ENCODE measurements at places on chromosomes 6 and 20.

GRCh38 chr20:8213831-8214587 lies 81.9 kb downstream of the PLCB1 start:
- no peak for DNase-seq

- no peak for DNase-seq
Observed at GRCh38 chr6:113587078-113587699, 270.0 kb upstream of the MARCKS start.

DNA sequence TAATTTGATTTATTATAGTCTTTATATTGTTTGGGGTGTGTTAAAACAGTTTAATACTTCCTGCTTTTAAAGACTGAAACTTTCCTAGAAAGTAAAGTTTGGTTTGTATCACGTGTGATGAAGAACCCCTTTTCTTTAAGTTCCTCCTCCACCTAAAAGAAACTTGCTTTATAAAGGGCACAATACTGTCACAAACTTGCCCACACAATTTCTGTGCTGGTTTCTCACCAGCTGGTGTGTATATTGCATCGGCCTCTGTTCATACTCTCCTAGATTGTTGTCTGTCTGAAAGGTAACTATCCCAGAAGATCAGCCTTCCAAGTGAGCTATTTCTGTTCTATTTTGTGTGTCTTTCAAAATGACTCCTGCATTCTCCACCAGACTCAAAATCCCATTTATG lies 46.9 kb downstream of the ANKRD6 start:
- DNase-seq: no peak

- DNase-seq: no peak
Observed at GRCh38 chr6:138492871-138493270, 6.4 kb downstream of the NHSL1 start.

- peak; percentile 53 for DNase-seq
Observed at GRCh38 chr6:113854531-113855499, 2.3 kb upstream of the MARCKS start.

- no peak for DNase-seq
Observed at GRCh38 chr20:18853946-18854646, 40.5 kb downstream of the SCP2D1 start.

DNA sequence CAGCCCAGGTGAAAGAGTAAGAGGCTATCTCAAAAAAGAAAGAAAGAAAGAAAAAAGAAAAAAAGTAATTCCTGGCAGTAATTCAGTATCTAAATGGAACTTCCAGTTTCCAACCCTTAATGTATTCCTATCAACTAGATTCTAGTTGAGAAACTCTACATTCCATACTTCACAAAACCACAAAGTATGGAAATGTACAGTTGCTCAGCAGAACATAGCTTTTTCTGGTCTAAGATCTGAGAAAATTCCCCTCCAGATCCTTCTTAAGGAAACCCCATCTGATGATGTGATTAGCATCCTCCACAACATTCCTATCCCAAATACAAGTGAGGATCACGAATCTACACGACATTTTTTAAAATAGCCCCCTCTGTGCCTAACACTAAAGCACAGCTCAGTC lies 3.6 kb downstream of the ARMH2 start:
- DNase-seq: no peak

DNA sequence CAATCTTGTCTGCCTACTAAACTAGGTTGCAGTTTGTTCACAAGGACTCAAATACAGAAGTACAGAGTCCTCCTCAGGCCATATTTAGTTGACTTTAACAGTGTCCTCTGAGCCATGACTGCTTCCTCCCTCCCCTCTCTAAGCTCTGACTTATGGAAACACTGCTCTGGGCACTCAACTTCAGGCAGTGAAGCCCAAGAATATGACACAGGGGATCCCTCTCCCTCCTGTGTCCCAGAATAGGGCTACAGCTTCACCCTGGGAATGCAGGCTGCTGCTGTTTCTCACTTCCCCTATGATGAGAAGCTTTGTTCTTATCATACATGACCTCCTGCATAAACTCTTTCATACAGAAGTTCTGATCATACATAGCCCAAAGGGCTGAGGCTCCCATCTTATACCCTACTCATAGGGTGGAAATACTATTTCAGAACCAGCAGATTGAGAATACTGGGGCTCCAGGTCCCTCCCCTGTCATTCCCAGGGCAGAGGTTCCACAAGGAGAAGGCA lies 97.3 kb upstream of the UST start:
- no peak for DNase-seq

DNA sequence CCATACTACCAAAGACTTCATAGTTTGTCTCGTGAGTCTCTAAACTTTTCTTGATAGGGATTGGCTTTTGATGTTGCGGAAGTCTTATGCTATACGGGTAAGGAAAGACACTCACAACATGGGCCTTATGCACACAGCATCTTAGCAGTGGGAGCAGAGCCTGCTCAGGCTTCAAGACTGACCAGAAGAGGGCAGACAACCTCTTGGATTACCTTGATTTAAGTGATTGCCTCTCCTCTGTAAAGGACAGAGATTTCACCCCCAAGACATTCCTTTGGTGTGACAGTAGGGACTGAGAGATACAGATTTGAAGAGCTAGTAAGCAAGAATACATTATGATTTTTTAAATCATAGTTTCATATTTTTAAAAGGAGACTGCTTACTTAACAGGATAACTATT lies 71.0 kb upstream of the SAMD3 start:
- DNase-seq: peak; percentile 27

DNA sequence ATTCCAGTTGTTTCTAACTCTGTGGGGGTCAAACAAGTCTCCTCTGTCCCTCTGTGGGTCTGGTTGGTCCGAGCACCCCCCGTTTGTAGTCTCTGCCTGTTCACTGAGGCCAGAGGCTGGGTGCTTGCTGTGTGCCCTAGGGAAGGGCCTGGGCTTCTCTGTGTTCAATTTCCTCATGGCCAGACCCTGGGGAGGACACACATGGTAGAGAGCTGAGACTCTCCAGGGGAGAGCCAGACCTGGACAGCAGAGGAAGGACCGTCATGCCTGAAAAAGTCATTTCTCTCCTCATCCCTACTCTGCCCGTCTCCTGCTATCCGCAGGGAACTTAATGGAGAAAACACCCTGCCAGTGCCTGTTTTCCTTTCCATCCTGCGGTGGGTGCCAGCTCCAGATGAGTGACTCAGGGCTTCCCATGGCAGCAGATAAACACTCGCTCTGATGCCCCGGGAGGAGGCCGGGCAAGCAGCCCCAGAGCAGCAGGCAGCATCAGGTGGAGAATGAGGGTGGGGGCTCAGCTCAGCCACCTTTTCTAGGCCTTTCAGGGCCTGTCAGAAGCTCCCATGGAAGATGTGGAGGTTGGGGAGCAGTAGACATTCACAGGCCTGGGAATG lies 51.9 kb downstream of the SNAI1 start:
- DNase-seq: no peak

- DNase-seq: no peak
Observed at GRCh38 chr6:12017263-12017662, 5.2 kb downstream of the HIVEP1 start.

- DNase-seq: no peak
Observed at GRCh38 chr20:57660922-57661745, 40.9 kb upstream of the ZBP1 start.

Data from D721Med (cell line).